Activated CD8-positive, alpha-beta memory T cell treated with anti-CD3 and anti-CD28 coated beads, Interleukin-2, amount 50 U/mL, for 48 hours (primary cell): ENCODE measurements at places on chromosomes 2 and 18.

GRCh38 chr2:225668606-225669266 is 269.2 kb downstream of the NYAP2 start:
- DNase-seq = no peak

GRCh38 chr18:68177807-68178702 is 536.9 kb downstream of the TMX3 start:
- DNase-seq = no peak

GRCh38 chr18:39314595-39314994 is 1749.0 kb upstream of the CELF4 start:
- DNase-seq = no peak

GRCh38 chr2:44620189-44620990 is 258.6 kb downstream of the CAMKMT start:
- DNase-seq = no peak

GRCh38 chr2:73984203-73984921 is at the start of gene TET3:
Gene TET3, plus strand, starts transcription at chr2:73984910. Its CDS starts 1,494 bp downstream, at chr2:73986404.
- peak; percentile 70 for DNase-seq

- DNase-seq = no peak
These were observed 453.1 kb downstream of the CMPK2 start for GRCh38 chr2:6412533-6413091.

DNA sequence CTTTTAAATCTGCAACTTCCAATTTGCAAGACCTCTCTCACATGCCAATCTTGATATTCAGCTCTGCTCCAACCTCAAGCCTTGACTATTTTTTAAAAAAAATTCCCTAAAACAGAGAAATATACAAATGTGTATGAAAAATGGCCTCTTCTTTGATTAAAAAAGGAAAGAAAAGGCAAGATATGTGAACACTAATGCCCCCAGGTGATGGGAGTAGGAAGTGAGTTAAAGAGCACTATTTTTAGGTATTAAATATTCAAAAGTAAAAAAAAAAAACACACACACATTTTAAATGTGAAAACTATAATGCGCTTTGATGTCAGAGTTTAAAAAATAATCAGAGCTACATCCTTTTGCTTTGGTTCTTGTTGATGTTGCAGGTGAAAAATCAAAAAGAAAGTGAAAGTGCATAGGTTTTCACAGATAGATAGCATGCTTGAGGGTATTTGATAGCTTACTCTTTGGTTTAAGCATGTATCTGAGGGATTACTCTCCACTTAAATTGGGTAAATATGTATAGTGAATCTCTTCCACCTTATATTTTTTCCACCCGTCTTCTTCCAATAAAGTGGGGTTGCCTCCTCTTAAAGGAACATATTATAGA is 406.0 kb upstream of the POU3F3 start:
- no peak for DNase-seq

- no peak for DNase-seq
These were observed 15.9 kb upstream of the CHAC2 start for GRCh38 chr2:53751728-53752127.

GRCh38 chr18:6842081-6842480 is 112.6 kb downstream of the ARHGAP28 start:
- no peak for DNase-seq

DNA sequence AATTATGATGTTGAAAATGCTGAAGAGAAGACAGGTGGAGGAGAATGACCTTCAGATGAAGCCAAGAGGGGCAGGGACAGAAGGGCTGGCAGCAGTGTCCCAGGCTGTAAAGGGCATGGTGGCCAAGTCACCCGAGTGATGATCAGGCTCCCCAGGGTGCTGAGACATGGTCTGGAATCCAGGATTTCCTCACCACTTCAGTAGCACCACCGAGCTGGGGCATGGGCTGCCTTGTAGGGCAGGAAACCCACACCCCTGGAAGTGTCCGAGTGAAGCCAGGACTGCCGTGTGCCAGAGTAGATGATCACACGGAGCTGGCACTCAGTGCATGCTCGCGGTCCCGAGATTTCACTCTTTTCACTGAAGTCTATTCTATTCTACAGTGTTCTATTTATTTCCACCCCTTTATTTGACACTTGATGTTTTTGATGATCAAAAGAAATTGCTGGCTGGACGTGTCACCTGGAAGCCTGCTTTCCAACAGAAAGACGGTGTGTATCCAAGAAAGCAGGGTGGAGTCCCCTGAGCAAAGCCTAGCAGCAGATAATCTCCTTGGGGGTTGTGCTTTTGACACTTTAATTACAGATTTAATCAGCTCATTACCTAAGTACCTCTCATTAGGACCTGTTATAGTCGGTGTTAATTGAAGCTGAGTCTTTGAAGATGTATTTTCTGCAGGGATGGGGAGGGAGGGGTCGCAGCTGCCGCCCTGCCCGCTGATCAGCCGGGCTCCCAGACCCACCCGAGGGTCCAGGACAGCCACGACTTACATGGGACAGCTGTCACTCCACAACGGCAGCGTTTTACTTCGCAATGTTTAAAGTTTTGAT is 92.3 kb downstream of the SEPTIN10 start:
- DNase-seq = no peak

DNA sequence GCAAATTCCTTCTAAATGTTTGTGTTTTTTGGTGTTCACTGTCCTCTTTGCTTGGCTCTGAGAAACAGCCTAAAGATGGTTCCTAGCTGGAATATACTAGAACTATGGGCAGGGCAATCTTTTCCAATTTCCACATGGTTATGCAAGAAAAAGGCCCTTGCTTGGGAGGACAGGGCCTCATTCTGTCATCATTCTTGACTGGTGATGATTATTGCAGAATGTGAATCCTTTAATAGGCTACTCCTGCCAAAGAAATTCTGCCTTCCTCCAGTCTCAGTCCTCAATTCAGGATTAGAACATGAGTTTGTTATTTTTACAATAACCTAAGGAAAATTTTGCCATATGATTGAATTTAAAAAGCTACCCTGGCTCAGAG is 218.7 kb downstream of the HNMT start:
- no peak for DNase-seq

GRCh38 chr2:65662654-65663432 is 230.4 kb upstream of the SPRED2 start:
- DNase-seq = no peak

- DNase-seq = no peak
These were observed 7.9 kb downstream of the NEDD4L start for GRCh38 chr18:58051765-58052460.

DNA sequence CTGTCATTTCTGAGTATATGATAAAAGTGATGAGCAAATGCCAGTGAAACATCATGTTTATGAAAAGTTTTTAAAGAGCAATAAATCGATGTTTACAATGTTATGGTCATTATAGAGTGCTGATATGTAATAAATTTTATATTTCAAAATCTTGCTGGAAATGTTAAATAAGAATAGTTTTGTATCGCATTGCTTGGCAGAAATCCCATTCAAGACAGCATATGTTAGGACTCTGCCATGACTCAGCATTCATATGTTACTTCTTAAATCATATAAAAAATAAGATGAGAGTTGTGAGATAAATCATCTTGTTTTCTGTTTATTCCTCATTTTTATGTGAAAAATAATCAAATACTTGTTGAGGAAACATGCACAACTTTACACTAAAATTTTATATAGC is 949.9 kb upstream of the NRXN1 start:
- DNase-seq = no peak

DNA sequence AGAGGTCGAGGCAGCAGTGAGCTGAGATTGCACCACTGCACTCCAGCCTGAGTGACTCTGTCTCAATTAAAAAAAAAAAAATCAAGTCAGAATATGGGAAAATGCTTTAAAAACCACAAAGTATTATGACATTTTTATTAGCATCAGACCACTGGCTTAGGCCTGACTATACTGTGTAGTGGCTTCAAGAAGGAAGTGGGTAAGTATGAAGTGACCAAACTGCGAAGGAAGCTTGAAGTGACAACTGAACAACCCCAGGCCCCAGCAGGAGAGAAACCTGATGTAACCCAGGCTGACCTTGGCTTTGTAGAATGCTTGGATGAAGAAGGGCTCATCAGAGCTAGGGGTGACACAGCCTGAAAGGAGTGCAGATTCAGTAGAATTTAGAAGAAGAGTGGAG is 21.4 kb upstream of the HAAO start:
- DNase-seq = no peak

DNA sequence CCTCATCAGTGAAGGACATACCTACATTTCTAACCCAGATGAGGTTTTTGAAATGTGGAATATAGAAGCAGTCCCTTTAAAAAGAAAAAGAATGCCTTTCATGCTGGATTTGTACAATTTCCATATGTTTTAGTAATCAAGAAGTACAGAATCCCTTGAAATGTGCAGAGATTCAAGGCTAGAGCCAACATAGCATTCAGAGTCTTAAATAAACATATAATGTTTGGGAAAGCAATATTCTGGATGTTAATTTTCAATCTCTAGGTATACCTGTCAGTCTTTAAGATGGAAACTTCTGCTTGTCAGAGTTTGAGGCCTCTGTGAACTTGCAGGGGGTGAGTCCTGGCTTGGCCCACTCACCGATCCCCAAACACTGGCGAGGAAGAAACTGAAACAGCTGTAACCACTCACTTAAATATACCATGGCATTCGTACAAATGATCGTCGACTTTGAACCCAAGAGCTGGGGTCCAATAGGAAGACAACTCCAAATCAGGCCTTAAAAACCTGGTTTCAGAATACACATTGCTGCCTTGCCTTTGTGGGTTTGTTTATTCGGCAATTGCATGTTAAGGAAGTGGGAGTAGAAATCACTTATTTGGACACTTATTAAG is 132.8 kb upstream of the NCK2 start:
- no peak for DNase-seq

GRCh38 chr2:152049541-152049940 is 49.3 kb downstream of the CACNB4 start:
- DNase-seq = no peak

GRCh38 chr2:29382486-29382885 is 267.3 kb downstream of the CLIP4 start:
- DNase-seq = no peak

GRCh38 chr2:27123302-27124150 is at the start of gene ABHD1:
Gene ABHD1, plus strand, starts transcription at chr2:27123815. Its CDS starts 134 bp downstream, at chr2:27123949.
- peak; percentile 83 for DNase-seq

DNA sequence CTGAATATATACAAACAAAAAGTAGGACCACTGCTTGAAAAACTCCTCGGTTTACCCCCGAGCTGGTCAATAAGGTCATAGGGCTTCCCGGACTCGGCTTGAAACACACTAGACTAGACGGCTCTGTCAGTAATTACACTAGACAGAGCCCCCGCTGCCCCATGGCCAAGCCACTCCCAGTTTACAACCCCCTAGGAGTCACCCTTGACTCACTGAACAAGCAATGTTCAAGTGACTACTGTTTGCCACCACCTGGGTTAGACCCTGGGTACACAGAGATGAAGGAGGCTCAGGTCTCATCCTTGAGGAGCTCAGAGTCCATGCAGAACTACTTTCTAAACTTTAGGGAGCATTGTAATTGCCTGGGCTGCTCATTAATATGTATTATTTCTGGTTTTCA is 13.7 kb upstream of the PRELID3A start:
- DNase-seq = no peak

- DNase-seq = no peak
These were observed 166.5 kb downstream of the CERS6 start for GRCh38 chr2:168622559-168622958.
